ENCODE measurements at places on chromosomes 1 and 21.

DNA sequence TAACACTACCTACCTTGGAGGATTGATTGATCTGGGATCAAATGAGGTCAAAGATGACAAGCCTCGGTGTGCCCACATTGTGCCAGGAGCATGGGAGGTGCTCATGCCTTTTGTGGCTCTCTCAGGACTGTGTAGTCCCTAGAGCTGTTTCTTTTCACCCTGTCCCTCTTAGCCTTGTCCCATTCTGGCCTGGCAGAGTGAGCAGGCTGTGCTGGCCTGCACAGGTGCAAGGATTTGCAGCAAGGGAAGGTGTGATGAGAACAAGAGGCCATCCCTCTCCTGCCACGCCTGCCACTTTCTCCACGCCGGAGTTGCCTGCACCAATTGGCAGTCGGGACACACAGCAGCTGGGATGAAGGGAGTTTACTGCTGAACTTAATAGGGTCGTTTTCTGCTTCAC lies 410.6 kb upstream of the VAMP3 start:
- no peak for DNase-seq

- DNase-seq, result no peak
These were observed at the start of the genes FBXO2 and FBXO44 for GRCh38 chr1:11654137-11654938. TSS of gene FBXO2 (minus strand) at chr1:11654429. CDS start at chr1:11654340, 89 bp downstream. TSS of gene FBXO44 (plus strand) at chr1:11654877. CDS start at chr1:11655836, 959 bp downstream.

- no peak for DNase-seq
These were observed 13.1 kb upstream of the ZRANB2 start for GRCh38 chr1:71093938-71094337.

DNA sequence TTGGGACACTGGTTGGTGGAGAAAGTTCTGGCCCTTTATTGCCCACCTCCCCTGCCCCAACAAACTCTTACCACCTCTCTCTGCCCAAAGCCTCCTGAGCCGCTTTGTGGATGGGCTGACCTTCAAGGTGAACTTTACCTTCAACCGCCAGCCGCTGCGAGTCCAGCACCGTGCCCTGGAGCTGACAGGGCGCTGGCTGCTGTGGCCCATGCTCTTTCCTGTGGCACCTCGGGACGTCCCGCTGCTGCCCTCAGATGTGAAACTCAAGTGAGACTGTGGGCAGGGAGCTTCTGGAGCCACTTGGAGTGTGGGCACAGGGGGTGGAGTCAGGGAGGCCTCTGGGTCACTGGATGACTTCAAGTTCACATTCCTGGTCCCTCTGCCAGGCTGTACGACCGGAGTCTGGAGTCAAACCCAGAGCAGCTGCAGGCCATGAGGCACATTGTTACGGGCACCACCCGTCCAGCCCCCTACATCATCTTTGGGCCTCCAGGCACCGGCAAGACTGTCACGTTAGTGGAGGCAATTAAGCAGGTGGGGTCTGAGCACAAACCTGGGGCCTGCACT lies 12.5 kb downstream of the RHOC start:
- DNase-seq, result no peak

DNA sequence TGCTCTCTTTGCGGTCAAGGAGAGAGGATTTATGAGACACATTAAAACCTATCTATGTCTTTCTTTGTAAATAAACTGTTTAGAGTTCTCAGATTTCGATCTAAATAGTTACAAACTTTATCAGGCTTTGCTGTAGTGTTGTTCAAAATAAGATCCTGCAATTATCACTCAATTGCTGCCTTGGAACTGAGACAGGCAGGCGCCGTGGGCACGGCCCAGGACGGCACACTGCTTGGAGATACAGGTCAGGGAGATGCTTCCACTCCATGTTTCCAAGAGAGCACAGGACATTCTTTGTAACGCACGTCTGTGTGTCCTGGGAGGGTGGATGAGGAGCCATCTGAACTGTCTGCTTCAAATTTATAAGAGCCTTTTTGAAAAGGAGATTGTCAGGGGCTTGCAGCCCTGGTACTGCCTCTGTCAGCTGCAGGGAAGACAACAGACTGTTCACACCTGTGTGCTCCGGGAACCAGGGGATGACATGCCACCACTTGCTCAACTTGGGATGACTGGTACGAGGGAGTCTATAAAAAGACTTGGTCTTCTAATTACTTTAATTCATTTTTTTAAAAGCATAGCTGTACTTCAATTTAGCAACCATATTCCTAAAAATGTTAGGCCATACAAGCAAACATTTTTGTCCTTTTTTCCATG lies 472.9 kb upstream of the RUNX1 start:
- DNase-seq, result no peak

- DNase-seq, result no peak
These were observed 1.7 kb downstream of the ZNF326 start for GRCh38 chr1:89996450-89997110.

- DNase-seq, result no peak
These were observed 122.7 kb downstream of the FASLG start for GRCh38 chr1:172781513-172782140.

DNA sequence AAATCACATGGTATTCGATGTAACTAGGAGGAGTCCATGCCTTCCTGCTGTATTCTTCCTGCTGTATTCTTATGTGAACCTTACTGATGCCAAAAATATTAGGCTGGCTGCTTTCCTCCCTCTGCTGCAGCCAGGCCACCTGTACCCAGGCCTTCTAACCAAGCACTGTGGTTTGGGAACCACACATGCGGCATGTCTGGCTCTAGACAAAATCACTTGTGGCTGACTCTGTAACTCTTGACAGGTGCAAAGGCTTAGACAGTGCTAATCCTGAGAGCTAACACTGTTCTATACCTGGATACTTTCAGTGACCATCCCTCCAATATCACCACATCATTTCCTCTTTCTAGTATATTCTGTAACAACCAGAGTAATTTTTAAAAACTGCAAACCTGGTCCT lies 67.7 kb downstream of the PCP4 start:
- DNase-seq, result no peak

DNA sequence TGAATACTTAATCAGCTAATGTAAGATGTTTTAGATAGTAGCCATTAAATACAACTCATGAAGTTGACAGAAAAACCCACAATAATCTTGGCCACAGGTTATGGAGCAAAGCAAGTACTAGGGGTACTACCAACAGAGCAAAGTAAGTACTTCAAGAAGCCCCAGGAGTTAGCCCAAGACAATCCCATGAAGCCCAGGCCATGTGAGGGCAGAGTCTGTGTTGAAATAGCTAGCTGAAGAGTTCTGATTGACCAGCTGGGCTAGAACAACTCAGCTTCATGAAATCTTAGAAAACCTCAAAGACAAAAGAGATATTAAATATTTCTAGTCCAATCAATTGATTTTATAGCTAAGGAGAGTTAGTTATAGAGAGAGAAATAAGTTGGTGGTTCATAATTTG lies 212.9 kb upstream of the HOOK1 start:
- no peak for DNase-seq

DNA sequence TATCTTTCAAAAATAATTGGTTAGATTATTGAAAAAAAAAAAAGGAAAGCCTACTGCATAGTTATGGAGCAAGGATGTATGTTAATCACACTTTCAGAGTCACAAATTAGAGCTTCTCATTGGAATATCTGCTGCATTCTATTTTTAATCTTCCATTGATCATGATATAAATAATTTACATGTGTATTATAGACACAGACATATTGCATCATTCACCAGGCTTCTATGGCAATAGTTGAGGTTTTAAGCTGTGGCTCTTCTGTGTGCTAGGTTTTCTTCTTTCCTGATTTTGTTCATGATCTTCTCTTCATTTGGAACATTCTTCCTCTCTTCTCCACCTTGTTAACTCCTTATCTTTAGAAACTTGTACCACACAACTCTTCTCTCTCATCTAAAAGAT lies 123.2 kb upstream of the HMCN1 start:
- no peak for DNase-seq

GRCh38 chr1:98813738-98814309 lies 152.3 kb downstream of the SNX7 start:
- no peak for DNase-seq

- DNase-seq, result peak; percentile 51
These were observed 14.1 kb downstream of the PEA15 start for GRCh38 chr1:160219062-160219929.

DNA sequence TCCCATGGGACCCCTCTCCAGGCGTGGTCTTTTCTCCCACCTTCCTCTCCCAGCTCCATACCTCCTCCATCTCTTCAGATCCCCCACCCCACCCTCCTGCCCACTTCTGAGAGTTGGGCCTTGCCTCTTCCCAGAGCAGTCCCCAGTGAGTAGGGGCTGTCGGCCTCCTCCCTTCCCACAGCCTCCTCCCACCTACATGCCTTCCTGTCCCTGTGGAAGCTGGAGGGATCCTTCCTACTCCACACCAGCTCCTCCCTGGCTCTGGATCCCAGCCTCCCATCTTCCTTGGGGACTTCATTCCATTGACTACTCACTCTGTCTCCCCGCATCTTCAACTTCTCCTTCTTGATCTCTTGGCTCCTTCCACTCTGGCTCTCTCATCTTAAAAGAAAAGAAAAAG lies 24.9 kb downstream of the KCNQ4 start:
- DNase-seq, result no peak

GRCh38 chr1:244397131-244397530 lies 54.6 kb downstream of the ADSS2 start:
- DNase-seq, result no peak

- DNase-seq, result no peak
These were observed 148.1 kb downstream of the TRABD2B start for GRCh38 chr1:47849005-47849521.

DNA sequence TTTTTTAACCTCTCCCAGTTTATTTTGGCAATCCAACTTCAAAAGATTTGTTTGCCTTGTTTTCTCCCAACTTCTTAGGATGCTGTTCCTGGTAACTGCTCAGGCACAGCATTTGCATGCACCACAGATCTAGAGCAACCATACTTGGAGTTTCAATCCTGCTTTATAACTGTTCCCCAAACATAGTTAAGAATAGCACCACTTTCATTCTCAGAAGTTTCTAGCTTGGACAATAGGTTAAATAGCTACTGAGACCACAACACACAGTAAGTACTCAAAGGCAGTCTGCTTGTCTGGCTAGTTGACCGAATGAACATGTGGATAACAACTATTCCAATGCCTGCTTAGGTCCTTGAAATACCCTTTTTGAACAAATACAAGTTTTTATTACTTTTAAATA lies 76.8 kb downstream of the FOXJ3 start:
- DNase-seq, result no peak

DNA sequence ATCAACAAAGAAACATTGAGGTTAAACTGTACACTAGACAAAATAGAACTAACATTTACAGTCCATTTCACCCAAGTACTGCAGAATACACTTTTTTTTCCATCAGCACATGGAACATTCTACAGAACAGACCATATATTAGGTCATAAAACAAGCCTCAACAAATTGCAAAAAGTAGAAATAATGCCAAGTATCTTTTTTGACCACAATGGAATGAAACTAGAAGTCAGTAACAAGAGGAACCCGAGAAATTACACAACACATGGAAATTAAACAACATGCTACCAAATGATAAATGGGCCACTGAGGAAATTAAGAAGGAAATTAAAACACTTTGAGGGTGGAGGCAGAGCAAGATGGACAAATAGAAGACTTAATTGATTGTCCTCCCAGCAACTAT lies 8.4 kb upstream of the C1orf185 start:
- DNase-seq, result peak; percentile 41

DNA sequence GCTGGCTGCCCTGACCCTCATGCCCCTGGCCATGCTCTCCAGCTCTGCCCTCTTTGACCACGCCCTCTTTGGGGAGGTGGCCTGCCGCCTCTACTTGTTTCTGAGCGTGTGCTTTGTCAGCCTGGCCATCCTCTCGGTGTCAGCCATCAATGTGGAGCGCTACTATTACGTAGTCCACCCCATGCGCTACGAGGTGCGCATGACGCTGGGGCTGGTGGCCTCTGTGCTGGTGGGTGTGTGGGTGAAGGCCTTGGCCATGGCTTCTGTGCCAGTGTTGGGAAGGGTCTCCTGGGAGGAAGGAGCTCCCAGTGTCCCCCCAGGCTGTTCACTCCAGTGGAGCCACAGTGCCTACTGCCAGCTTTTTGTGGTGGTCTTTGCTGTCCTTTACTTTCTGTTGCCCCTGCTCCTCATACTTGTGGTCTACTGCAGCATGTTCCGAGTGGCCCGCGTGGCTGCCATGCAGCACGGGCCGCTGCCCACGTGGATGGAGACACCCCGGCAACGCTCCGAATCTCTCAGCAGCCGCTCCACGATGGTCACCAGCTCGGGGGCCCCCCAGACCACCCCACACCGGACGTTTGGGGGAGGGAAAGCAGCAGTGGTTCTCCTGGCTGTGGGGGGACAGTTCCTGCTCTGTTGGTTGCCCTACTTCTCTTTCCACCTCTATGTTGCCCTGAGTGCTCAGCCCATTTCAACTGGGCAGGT lies 3.8 kb downstream of the GPR61 start:
- no peak for DNase-seq

GRCh38 chr1:180188091-180188506 lies 33.4 kb downstream of the QSOX1 start:
- no peak for DNase-seq

DNA sequence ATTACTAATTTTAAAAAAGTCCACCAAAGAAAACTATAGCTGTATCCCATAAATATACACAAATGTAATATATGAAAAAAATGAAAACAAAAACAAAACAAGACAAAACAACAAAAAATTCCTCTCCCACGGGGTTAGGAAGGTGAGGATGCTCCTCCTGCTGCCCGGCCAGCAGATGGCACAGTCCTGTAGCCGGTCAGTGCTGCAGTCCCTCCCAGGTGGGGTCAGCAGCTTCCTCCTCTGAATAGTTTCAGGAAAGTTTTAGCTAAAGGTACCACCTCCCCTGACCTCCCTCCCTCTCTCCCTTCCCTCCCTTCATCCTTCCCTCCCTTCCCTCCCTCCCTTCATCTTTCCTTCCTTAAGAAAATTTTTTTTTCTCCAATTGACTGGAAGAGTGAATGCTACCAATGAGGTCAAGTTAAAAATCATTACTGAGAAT lies 67.8 kb upstream of the BCL10 start:
- DNase-seq, result no peak

- DNase-seq, result no peak
These were observed 121.0 kb downstream of the TMEM53 start for GRCh38 chr1:44553127-44553758.

- DNase-seq, result no peak
These were observed 14.6 kb downstream of the TENT5C start for GRCh38 chr1:117620440-117620839.

GRCh38 chr1:30650038-30650967 lies 73.1 kb downstream of the MATN1 start:
- no peak for DNase-seq

DNA sequence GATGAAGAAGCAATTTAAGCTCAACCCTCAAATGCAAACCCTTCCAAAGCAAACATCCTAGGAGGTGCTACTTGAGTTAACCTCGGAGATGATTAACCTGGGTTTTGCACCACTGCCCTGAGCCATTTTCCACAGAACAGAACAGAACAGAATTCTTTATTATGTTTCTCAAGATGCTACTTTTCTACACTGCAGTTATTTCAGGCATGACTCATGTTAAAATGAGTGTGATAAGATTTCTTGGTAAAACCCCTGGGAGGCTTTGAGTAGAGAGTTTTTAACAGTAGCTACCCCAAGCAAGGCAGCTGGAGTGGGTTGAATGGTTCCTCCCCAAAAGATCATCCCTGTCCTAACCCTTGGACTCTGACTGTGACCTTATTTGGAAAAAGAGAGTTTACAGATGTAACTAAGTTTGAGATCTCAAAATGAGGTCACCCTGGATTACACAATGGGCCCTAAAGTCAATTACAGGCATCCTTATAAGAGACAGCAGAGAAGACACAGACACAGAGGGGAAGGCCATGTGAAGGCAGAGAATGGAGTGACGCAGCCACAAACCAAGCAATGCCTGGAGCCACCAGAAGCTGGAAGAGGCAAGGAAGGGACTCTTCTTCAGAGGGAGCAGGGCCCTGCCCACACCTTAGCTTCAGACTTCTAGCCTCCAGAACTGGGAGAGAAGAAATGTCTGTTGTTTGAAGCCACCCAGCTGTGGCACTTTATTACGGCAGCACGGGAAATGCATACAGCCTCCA lies 153.4 kb downstream of the ETS2 start:
- peak; percentile 87 for DNase-seq

- DNase-seq, result no peak
These were observed 129.8 kb upstream of the TIAM1 start for GRCh38 chr21:31473685-31474345.
